ENCODE measurements at places on chromosomes 2 and 18.

GRCh38 chr2:108548208-108549003, 14.1 kb downstream of the LIMS1 start:
- DNase-seq, result peak; percentile 35

DNA sequence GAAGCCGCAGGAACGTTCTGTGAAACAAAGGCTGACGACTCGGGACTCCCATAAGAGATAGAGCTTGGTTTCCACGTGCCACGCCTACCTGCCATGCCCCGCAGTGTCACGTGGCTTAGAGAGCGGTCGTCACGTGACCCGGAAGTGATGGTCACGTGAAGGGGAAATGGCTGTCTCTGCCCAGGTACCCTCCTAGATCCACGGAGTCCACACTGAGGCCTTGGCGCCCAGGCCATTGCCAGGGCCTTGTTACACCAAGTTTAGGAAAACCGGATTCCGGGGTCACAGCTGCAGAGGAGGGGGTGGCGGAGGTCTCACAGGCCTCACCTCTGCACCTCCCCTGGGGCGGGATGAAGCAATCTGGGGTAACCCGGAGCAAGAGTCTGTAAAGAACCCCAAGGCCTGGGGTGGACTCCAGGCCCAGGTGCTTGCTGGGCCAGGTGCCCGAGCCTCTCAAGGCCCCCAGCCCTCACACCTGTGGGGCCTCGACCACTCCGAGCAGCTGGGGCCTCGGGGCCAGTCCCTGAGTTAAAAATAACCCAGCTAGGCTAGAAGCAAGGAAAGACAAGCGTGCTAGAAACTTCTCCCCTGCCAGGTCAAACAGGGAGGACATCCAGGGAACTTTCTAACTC, 113.5 kb upstream of the ZNF236 start:
- no peak for DNase-seq

DNA sequence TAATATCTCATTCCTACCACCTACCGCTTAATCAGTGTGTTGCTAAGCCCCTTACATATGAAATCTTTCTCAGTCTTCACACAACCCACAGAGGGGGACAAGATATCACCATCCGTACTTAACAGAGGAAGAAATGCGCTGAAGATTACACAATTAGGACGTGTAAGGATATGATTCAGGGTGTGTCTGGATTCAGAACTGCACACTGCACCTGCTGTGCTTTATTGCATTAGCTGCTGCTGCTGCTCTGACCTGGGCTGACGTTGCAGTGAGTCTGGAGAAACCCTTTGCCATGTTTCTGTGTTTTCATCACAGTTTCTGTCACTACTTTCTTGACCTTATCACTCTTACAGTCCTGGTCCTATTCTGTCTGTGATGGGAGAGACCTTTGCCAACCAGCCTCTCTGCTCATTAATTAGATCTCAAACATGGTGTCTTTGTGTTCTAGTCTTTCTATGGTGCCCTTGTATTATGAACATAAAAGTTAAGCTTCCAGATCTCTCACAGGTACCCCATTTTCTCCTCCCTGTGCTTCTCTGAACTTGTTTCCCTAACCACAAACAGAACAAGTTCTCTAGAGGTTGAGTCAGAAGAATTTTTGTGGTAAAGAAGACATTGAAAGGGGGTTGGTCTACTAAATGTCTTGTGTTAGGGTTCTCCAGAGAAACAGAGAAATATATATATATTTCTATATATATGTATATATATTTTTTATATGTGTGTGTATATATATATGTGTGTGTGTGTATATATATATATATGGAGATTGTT, 92.9 kb upstream of the CYP1B1 start:
- peak; percentile 72 for DNase-seq

DNA sequence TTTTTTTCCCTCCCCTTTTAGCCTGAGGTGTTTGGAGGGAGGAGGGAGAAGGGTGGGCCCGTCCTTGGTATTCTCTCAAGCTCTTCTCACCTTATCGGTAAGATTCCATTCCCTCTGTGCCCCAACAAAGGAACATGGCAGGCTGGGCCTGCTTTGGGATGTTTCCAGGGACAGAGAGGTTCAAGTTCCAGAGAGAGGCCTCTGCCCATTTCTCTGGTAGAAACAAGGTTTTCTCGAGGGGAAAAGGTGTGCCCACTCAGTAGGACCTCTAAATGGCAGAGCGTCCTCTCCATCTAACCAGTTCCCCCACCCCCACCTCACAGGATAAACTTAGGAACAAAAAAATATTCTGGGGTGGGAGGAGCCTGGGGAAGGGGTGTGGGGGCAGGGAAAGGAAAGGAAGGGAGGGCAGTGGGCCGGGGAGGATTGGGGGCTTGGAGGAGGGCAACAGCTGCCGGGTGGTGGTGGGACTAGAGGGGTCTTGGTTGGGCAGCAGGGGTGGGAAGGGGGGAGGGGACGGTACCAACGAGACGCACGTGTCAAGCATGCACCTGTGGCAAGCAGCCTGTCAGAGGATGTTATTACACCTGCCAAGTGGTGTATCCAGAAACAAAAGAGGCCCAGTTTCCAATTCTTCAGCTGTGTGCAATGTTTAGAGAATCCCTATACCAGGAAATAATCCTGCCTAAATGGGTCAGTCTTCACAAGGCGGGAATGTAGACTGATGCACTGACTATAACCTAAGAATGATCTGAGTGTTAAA, 2.1 kb downstream of the PCBP1 start:
- DNase-seq, result no peak

- no peak for DNase-seq
Observed at GRCh38 chr18:13577781-13578180, 148.6 kb downstream of the FAM210A start.

GRCh38 chr2:85445316-85446295, 27.1 kb downstream of the SH2D6 start:
- peak; percentile 91 for DNase-seq

DNA sequence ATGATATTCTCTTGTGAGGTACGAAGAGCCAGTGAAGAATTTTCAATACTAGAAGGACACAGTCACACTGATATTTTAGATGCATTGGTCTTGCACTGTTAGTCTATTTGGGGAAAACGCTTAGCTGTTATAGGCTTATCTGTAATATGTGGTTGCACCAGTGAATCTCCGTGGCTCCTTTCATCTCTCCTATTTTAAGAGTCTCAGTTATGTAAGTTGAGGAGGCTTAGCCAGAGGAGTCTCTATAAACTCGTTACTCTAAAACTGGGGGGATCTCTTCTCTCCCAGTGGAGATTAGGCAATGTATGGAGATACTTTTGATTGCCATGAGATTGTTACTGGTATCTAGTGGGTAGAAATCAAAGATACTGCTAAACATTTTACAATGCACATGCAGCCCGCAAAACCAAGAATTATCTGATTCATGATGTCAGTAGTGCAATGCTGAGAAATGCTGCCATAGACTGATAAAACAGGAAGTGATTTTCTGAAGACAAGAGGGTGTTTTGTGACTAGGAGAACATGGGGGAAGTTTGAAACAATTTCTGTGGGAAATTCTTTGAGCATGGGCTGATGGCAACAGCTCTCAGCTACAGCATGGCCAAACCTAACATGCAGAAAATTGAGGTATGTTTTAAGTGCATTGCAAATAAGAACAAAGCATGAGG, 339.1 kb downstream of the SOX11 start:
- no peak for DNase-seq

GRCh38 chr2:120769787-120770120, 34.1 kb downstream of the GLI2 start:
- DNase-seq, result no peak

DNA sequence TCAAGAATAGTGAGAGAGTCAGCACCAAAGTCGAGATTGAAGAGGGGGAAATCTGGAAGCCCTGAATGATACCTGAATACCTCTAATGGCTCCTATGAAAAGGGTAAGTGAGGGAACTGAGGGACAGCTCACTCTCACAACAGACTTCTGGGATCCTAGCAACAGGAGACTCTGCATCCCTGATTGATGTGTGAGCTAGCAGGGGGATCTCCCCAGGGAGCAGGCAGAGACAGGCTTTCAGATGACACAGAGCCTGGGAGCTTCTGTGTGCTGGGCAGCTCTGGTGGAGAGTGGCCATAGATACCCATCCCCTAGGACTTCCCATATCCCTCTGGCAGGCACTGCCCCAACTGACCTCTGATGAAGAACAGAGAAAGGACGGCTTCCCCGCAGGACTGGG, 206.2 kb downstream of the EXOC6B start:
- DNase-seq, result no peak

GRCh38 chr2:151380580-151381235, 23.3 kb downstream of the TNFAIP6 start:
- no peak for DNase-seq

GRCh38 chr18:58288921-58289797, 245.1 kb downstream of the NEDD4L start:
- peak; percentile 29 for DNase-seq

DNA sequence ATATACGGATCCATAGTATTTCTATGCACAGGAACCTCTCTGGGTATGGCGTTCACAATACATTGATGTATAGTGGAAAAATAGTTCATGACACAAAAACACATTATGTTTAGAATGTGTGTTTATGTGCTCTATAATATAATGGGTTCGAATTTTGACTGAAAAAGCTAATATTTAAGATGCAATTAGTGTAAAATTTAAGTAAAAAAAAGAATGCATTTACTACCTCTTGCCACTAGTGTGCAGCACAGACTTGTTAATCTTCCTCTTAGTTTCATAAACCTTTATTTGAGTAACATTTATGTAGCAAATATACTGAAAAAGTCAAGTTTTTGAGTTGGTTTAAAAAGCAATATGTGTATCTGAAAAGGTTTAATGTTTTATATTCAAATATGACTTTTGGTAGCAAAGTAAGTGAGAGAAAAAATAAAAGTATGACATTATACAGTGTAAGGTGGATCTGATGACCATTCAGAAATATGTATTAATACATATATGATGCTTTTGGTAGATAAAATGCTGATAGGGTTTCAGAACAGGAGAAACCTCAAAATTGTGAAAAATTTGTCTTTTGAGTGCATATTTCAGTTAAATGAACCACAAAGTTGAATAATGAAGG, 49.4 kb downstream of the CCDC102B start:
- DNase-seq, result peak; percentile 48

DNA sequence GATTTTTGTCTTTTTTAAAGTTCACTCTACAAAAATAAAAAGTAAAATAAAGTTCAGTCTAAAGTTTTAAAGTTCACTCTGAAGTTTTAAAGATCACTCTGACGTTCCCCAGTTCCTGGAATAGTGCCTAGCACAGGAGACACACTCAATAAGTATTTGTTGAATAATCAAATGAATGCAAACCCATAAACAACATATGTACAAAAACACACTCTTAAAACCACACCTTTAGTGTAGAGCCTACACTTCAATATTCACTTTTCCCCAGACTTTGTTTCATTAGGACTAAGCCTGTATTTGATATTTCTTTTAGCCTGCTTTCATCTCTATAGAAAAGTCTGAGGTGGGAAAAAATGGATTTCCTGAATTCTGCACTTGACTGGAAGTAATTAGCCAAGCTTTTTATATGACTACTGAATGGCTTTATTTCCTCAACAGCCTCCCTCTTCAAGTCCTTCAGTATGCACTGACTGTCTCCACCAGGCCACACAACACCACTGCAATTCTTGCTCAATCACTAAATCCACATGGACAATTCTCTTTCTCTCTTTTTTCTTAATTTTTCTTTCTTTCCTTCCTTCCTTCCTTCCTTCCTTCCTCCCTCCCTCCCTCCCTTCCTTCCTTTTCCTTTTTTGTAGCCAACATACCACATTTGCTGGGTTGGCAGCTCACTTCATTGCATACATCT, 104.6 kb downstream of the SS18 start:
- DNase-seq, result no peak

- peak; percentile 49 for DNase-seq
Observed at GRCh38 chr2:152627351-152627957, 89.8 kb downstream of the PRPF40A start.

DNA sequence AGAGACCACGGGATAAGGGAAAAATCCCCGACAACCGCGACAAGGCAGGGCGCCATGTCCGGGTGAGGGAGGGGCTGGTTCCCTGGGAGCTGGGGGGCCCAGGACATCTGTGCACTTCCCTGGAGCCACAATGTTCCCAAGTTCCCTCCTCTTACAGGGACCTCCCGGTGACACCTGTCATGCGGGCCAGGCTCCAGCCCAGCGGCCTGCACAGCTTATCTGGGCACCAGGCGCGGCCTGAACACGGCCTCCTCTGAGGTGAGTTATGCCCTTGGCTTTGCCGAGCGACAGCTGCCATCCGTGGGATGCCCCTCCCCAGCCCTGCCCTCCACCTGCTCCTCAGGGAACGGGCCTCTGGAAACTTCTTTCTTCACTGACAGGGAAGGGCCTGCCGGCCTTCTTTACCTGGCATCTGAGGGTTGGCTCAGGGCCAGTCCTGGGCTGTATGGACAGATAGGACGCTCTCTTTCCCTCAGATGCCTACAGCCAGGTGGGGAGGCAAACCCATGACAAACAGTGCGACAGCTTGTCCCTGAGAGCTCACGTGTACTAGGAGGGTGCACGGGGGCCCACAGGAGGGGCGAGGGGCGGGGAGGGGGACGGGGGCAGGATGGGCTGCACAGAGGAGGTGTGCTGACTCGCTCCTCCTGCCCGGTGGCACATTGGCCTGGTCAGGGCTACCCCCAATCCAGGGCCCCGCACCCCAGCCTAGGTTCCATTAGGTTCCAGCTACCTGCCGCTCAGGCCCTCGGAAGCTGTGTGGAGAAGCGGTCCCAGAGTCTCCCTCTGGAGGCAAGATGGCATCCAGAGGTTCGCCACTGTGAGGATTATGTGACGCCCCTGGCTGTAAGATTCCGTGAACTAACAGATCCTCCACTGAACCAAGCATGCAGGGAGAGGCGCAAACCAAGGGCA, 34.9 kb upstream of the HPCAL1 start:
- DNase-seq, result no peak

GRCh38 chr2:233121856-233122255, 61.7 kb downstream of the INPP5D start:
- DNase-seq, result no peak

DNA sequence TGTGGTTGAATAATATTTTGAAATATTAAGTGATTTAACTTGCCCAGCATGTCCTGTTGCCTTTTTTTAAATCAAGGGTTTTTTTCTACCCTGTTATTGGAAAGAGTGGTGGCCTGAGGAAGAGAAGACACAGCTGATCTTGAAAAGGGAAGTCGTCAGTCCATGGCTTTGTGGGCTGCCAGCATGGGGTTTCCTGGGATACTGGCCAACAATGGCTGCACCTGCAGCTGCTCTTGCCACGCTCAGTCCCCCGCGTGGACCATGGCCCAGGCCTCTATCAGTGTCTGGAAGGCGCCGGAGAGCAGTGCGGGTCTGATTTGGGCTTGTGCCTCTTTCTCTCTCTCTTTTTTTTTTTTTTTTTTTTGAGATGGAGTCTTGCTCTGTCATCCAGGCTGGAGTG, 99.3 kb downstream of the ASB1 start:
- DNase-seq, result no peak

- peak; percentile 9 for DNase-seq
Observed at GRCh38 chr2:168912901-168913369, 11.8 kb downstream of the G6PC2 start.

GRCh38 chr18:27661320-27662018, 476.4 kb upstream of the CHST9 start:
- DNase-seq, result no peak

- no peak for DNase-seq
Observed at GRCh38 chr2:224523626-224524577, 61.3 kb downstream of the CUL3 start.

GRCh38 chr2:212912445-212913103, 238.8 kb downstream of the IKZF2 start:
- DNase-seq, result peak; percentile 76

GRCh38 chr2:129754831-129755230, 224.6 kb upstream of the RAB6C start:
- no peak for DNase-seq

Data from AG10803 (cell line).